CD4-positive, alpha-beta T cell treated with Interleukin-2 at 100 ng/mL for 4 hours (primary cell): ENCODE measurements at places on chromosomes 2 and 18.

- no peak for DNase-seq
Observed at GRCh38 chr2:148483665-148484064, 160.9 kb upstream of the EPC2 start.

GRCh38 chr18:35682281-35682867 lies 100.8 kb downstream of the GALNT1 start:
- no peak for DNase-seq

- DNase-seq, result no peak
Observed at GRCh38 chr2:182866095-182866460, 359 bp downstream of the FRZB start.

DNA sequence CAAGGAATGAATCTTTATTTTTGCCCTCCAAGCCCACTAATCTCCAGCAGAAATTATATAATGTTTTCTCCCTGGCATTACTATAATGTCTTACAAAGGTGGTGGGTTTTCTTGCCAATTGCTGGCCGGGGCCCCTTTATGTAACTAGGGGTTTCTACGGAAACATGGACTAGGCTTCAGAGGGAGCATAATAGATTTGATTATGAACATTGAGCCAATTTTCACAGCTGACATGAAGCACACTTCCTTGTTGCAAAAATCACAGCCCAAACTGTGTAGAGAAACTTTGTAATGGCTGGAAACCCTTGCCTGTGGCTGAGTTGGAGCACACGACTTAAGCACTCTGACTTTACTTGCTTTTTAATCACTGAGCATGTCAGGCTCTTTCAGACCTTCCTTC lies 3.8 kb upstream of the CYRIA start:
- no peak for DNase-seq

- DNase-seq, result no peak
Observed at GRCh38 chr2:170221317-170222288, 43.7 kb downstream of the MYO3B start.

DNA sequence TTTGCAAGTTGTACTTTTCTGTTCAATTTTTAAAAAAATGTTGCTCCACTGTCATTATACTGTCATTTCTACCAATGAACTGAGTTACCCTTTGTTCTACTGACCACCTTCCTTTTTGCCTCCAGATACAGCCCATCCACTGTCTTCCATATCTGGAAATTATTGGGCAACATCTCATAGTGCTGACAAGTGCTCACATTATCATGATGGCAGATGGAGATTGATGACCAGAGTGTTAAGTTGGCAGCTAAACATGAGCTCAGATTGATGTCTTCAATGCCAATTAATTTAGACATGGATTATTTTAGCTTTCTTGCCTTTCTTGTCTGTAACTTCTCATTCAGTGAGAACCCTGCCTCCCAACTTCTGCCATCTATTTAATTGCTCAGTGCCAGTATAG lies 76.6 kb downstream of the KIAA1328 start:
- DNase-seq, result no peak

DNA sequence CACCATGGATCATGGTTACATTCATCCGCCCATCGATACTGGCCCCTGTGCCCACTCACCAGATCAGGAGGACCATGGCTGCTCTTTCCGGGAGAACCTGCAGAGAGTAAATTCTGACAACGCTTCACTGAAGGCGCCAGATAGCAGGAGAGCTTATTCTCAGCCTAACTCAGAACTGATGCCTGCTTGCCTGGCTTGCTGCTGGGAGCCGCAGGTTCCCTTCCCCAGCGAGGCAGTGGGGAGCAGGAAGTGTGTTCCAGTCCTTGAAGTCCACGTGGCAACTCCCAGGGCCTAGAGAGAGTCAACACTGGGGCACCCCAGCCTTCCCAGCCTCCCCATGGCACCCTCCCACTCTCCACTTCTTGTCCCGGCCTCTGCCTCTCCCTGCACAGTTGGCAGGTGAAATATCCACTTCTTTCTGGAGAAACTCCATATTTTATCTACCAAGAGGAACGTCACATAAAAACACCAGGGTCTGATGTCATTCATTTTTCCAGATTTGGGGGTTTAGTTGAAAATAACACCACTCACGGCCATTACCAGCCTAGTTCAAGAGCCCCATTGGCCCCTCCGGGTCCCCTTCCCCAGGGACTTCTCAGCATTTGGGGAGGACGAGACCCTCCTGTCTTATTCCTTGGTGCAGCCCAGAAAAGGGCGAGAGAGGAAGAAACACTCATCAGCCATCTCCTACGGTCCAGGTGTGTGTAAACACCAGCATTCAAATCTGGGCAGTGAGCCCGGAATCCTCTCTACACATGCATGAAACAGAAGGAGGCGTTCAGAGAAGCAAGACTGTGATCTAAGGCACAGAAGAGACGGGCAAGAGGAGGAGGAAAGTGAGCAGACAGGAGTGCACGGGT lies 3.5 kb upstream of the TUBB6 start:
- DNase-seq, result no peak

DNA sequence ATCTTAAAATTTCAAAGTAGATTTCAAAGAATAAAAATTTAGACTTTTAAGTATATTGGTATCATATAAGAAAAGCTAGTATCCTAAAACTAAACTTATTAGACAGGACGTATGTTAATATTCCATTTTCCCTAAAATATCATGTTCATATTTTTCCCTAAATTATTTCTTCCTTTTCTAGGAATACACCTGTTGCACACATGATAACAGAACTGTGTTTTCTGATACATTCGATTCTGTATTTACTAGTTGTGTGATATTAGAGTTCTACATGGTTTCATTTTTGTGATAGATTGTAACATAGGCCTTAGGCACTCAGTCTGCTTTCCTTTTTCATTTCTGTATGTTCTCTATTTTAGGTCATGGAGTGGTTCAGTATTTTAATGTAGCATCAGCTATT lies 10.9 kb downstream of the RBM45 start:
- no peak for DNase-seq
